ENCODE measurements at places on chromosomes 16 and 17.

DNA sequence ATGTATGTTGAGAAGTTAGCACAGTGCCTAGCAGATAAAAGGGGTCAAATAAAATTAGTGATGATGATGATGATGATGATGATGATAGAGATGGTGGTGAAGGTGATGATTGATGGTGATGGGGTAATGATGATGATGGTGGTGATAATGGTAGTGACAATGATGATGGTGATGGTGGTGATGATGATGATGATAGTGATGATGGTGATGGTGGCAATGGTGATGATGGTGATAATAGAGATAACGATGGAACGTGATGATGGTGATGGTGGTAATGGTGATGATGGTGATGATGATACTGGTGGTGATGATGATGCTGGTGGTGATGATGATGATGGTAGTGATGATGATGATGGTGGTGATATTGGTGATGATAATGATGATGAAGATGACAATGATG lies 223.7 kb downstream of the FOXL1 start:
- no peak for DNase-seq

DNA sequence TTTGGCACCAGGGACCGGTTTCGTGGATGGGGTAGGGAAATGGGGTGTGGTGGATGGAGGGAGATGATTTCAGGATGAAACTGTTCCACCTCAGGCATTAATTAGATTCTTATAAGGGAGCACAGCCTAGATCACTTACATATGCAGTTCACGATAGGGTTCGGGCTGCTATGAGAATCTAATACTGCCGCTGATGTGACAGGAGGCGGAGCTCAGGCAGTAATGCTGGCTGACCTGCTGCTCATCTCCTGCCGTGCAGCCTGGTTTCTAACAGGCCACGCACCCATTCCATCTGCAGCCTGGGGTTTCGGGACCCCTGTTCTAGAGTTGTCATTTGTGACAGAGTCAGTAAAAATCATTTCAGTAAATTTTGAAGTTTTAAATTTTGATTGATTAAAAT lies 99.7 kb downstream of the CHD9 start:
- no peak for DNase-seq

- DNase-seq = no peak
These were observed 38.9 kb upstream of the GHDC start for GRCh38 chr17:42233156-42233555.

GRCh38 chr17:28743243-28744103 lies at the start of gene TRAF4:
TSS of gene TRAF4 (plus strand) at chr17:28744011. CDS start at chr17:28744113, 102 bp downstream.
- DNase-seq = peak; percentile 98

DNA sequence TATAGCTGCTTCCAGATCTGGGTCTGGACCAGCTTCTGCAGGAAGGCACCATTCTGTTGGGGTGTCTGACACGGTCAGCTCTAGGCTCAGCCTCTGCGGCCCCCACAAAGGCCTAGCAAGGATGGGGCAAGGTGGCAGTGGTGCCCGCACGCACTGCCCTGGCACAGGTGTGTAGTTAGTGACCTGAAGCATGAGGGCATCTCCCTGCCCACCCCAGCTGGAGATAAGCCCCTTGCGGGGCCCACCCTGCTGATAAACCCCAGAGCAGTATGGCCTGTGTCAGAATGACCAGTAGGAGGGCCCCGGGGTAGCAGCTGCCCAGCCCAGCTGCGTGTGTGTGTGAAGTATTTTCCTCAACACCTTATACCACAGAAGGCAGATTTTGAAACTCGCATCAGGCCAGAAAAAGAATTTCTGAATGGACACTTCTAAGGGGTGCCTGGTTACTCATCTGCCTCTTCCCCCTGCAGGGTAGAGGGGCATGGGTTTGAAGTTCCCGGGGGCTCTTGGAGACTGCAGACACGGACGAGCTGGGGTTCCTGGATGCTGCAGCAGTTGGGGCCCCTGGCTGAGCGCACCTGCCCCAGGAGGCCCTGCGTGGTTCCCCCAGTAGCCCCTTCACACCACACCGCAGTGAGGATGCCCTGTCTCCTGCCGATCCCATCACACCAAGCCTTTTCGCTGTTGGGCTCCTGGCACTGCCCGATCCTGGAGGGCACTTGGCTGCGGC lies 4.5 kb downstream of the ARHGDIA start:
- DNase-seq = peak; percentile 31

- peak; percentile 87 for DNase-seq
These were observed 118.5 kb downstream of the C16orf78 start for GRCh38 chr16:49491771-49492761.

DNA sequence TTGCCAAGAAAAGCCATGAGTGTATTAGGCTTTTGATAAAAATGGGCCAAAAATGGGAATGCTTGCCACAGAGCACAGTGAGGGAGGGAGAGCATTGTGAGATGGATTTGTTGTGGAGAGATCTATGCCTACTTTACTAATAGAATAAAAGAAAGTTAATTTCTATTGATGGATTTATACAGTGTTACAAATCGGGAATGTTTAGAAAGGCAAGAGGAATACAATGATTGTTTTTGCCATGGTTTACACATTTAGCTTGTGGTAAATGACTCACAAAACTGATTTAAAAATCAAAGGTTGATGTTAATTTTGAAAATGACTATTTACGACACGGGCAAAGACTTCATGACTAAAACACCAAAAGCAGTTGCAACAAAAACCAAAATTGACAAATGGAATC lies 16.6 kb downstream of the CCL4 start:
- DNase-seq = no peak

DNA sequence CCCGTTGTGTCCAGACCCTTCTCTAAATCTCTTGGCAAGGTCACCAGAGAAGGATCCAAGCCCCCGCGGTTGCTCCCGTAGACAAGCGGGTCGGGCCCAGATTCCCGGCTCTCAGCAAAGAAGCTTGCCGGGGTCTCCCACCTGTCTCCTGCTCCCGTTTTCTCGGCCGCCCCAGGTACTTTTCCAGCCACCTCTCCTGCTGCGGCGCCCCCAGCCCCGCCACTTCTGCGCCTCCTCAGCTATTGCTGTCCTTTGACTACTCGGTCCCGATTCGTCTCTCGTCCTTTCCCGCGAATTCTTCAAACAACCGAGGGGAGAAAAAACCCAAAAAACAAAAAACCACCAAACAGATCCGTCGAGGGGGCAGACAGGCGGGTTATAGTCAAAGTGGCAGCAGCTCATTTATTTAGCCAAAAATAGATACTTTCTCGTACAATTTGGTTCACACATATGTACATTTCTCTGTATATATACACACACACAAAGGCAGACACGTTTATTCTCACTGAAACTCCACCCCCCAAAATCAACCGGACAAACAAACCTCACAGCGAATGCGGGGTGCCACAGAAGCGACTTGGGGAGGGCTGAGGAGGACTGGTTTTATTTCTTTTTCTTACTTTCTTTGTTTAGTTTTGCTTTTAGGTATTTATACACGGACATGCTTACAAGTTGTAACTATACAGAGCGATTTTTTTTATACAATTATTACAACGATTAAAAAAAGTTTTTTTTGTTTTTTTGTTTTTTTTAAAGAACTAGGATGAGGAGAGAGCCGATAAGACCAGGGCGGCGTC lies 3.5 kb downstream of the IRX3 start:
- DNase-seq = no peak

- no peak for DNase-seq
These were observed 25.4 kb downstream of the B9D1 start for GRCh38 chr17:19336938-19337711.

GRCh38 chr16:28125592-28125991 lies 62.1 kb upstream of the GSG1L start:
- no peak for DNase-seq

DNA sequence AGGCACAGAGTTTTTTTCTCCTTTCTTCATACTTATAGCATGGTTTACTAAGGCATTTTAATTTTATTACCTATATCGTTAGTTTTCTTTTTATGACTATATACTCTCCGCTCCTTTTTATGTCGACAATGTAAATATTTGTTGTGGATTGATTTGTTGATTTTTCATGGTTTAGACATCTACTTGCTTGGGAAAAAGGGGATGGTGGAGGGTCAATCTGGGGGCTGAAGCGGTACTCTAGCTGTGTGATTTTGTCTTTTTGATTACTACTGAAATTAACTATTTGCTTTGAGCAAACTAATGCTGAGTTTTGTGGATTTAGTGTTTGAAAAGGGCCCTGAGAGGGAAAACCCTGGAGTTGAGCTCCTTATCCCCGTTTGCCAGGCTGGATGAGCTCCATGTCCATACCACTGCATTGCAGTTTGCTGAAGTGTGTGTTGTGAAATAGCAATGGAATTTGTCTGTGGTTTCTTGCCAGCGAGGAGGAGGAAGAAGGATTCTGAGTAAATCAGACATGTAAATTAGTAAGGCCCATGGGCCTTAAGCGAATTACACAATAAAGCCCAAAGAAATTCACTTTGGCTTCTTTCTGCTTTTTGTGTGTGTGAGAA lies 72.0 kb downstream of the FTO start:
- DNase-seq = no peak

GRCh38 chr17:30520882-30521281 lies 43.7 kb downstream of the GOSR1 start:
- DNase-seq = no peak

- no peak for DNase-seq
These were observed 7.9 kb upstream of the SCNN1G start for GRCh38 chr16:23174622-23175021.

GRCh38 chr16:18832006-18832405 lies 30.7 kb upstream of the ARL6IP1 start:
- peak; percentile 34 for DNase-seq

DNA sequence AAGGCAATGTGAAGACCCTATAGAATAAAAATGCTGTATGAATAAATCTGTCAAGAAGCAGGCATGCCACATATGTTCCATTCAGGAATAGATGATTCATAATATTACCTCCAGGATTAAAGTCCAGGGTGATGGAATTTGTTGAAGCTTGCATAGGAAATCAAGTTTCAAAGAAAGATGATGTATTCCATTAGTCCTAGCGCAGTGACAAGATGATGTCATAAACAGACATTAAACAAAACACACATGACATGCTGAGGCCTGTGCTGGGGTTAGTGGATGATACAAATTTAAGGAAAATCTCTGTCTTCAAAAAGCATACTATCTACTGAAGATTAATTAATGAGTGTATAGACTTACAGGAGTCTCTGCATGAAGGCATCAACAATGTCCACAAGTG lies 1025.2 kb downstream of the CDH11 start:
- DNase-seq = no peak

- DNase-seq = no peak
These were observed 60.4 kb upstream of the GNG13 start for GRCh38 chr16:860891-861290.

- no peak for DNase-seq
These were observed 17.1 kb downstream of the PMP22 start for GRCh38 chr17:15247891-15248529.

DNA sequence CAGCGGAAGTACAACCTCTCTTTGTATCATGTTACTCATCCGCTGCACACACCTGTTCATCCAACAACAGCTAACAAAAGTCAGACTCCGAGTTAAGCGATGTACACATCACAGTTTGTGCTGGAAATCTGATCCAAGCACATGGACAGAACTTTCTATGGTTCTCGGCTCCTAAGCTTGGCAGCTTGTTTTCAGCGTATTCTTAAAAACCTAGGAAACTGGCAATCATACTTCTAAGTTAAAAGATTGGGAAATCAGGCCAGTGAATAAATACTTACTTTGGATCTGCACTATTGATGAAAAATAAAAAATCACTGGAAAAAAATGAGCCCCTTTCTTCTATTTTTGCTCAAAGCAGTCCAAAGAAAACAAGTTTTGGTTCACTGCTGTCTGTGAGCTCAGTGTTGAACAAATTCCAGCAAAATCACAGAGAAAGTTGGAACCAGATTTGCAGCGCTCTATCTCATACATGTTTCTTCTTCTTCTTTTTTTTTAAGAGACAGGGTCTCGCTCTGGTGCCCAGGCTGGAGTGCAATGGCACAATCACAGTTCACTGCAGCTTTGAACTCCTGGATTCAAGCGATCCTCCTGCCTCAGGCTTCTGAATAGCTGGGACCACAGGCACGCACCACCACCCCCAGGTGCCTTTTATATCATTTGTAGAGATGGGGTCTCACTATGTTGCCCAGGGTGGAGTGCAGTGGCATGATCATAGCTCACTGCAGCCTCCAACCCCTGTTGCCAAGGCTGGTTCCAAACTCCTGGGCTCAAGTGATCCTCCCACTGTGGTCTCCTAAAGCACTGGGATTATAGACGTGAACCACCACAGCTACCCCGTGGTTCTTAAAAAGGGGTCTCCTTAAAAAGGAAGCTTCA lies 71.6 kb upstream of the CREBBP start:
- no peak for DNase-seq

DNA sequence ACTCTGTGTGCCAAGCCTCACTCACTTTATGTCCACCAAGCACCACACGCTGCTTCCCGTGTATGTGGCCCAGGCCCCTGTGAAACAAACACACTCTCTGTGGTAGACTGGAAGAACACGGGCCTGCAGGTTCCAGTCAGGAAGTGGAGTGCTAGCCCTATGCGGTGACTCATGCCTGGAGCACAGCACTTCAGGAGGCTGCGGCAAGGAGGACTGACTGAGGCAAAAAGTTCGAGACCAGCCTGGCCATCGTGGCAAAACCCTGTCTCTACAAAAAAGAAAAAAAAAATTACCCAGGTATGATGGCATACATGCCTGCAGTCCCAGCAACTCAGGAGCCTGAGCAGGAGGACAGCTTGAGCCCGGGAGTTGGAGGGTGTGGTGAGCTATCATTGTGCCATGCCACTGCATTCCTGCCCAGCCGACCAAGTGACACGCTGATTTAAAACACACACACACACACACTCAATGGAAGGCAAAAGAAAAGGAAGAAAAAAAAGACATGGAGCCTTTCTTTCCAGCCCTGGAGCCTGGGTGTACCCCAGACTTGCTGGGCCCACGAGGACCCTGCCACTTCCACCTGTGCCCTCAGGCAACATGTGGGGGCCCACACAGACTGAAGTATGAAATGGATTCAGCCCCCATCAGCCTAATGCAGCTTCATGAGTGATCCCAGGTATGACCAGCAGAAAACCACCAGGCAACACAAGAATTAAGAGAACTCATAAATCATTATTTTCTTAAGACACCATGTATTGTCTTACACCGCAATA lies 126.6 kb downstream of the ANKRD11 start:
- DNase-seq = no peak

All from D341Med (cell line).